NCI-H226 (cell line): ENCODE measurements at places on chromosomes 16 and 17.
A peak's percentile ranks its signal among the peaks of the same experiment; 100 is the strongest.

DNA sequence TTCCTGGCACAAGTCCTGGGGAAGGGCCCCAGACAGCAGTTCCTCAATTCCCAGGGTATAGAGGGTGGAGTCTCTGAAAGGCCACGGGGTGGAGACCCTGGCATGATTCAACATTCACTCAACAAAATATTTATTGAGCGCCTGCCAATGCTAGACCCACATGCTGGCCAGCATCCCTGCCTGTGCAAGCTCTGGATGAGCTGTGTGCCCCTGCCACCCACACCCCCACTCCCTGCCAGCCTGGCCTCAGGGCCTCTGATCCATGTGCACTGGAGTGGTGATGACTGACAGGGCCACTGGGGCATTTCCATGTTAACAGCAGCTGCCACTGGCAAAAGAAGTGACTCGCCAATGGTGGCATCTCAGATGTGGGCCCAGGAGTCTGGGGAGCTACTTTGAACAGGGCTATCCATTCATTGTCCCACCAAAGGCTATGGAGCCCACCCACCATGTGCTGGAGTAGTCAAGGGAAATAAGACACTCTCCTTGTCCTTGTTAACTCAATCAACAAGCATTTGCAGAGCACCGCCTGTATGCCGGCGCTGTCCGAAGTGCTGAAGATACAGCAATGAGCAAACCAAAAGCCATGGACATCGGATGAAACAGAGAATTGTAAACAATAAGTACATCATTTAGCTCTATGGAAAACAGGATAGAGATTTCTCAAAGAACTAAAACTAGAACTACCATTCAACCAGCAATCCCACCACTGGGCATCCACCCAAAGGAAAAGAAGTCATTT lies 3.0 kb upstream of the PRSS22 start:
- no peak for DNase-seq

GRCh38 chr16:70657956-70658355 lies 11.6 kb downstream of the IL34 start:
- DNase-seq: no peak

GRCh38 chr17:37720989-37721388 lies 23.9 kb downstream of the HNF1B start:
- no peak for DNase-seq

DNA sequence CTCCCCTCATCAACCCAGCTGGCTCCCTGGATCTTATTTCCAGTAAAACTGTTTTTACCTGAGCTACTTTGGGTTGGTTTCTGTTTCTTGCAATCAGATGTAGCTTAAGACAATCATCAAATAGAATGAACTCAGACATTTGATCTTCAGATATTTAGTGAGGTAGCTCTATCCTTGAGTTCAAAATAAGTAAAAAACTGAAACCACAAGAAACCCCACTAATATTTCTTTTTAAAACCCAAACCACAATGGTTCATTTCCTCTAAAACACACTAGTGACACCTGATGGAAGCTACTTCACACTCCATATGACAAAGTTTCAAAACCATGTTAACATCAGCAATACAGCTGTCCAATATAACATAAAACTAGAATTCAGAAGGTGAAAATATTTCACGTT lies 37.8 kb downstream of the CACNG1 start:
- DNase-seq: no peak

DNA sequence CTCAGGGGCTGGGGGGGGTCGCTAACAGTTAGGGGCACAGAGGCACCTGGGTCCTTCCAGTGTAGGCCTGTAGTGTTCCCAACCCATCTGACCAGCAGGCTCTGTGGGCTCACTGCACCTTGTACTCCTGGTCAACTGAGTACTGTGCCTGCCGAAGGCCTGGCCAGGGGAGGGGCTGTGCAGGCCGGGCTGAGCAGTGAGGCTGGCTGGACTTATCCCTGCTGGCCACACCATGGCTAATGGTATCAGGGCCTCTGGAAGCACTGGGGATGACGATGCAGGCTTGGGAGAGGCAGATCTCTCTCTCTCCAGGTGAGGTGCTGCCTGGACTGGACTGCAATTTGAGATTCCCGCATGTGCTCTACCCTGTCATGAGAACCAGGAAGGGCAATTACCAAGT lies 58.9 kb upstream of the SDK2 start:
- DNase-seq: no peak

DNA sequence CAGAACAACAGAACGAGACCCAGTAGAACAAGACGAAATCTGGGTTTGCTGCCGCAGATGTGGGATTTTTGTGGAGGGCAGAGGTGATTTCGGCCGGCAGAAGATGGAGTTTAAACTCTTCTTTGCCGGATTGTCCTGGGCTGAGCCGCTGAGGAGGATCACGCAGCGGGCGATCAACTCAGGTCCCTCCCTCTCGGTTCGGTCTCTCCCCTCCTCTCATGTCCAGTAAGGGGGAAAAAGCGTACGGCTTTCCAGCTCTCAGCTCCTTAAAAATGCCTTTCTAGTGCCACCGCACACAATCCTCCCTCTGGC lies 2.5 kb downstream of the PHF12 start:
- no peak for DNase-seq

GRCh38 chr16:59394526-59394925 lies 660.4 kb upstream of the GOT2 start:
- DNase-seq: no peak

GRCh38 chr17:67326440-67326839 lies 39.9 kb downstream of the PSMD12 start:
- no peak for DNase-seq

DNA sequence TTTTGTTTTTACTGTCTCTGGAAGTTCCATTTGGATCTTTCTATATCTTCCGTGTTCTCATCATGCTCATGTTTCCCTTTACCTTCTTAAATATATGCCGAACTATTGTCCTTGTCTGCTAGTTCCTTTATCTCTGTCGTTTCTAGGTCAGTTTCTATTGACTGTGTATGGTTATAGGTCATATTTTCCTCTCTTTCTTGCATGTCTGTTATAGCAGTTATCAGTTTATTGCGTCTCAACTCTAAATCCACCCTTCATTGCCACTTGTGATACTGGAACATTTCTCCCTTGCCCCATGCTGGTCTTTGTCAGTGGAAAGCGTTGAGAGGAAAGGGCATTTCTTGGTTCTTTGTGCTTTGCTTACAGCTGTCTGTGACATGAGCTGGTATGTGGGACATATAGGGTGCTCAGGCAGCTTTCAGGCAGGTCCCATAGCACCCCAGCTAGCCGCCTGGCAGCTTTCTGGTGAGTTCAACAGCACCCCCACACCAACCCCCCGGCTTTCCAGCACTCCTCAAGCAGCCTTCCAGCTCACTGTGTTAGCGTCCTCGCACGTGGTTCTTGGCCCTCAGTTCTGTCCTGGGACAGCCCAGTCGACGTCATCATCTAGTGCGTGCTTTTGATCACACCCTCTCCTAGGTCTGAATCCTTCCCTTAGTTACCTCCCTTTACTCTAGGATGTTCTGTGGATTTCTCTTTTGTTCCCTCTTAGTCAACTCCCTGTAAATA lies 15.4 kb upstream of the DNASE1 start:
- no peak for DNase-seq

DNA sequence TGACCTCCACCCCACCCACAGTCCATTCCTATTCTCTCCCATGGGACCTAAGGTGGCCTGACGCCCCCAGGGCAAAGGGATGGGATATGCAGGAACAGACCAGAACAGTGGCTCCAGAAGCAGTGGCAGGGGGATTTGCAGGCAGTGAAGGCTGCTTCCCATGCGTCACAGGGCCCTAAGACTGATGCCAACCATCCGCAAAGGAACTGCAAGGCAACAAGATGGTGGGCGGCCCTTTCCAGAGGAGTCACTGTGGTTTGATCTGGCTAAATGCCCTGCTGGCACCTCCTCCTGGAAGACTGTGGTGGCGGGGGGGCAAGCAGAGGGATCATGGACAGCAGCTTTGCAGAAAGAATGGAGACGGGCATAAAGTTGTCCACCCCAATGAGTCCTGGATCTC lies 4.4 kb upstream of the SLC39A11 start:
- no peak for DNase-seq

DNA sequence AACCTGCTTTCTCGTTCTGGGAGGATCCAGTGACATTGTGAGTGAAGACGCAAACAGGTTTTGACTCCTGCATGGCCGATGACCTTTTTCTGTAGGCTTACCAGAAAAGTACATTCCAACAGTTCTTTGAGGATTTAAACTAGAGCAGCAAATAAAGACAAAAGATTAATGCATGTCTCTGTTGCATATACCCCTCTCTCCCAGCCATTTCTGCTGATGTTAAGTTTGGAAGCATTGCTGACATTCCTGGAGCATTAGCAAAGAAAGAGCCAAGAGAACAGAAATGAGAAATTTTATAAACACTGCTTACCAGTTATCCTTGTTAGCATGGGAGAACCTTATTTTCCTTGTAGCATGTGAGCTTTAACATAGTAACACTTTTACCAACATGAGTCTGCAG lies 49.3 kb downstream of the SIAH1 start:
- peak; percentile 28 for DNase-seq

- no peak for DNase-seq
These were observed 22.5 kb downstream of the STAT5A start for GRCh38 chr17:42310787-42311215.

DNA sequence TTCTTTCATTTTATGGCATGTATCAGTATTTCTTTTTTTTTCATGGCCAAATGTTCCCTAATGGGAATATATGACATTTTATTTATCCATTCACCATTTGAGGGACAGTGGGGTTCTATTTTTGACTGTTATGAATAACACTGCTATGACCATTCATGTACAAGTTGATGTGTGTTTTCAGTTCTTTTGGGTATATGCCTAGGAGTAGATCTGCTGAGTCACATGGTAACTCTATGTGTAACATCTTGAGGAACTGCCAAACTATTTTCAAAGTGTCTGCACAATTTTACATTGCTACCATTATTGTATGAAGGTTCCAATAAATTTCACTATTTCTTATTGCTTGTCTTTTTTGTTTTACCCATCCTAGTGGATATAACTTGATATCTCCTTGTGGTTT lies 223.0 kb downstream of the TANC2 start:
- DNase-seq: peak; percentile 47

DNA sequence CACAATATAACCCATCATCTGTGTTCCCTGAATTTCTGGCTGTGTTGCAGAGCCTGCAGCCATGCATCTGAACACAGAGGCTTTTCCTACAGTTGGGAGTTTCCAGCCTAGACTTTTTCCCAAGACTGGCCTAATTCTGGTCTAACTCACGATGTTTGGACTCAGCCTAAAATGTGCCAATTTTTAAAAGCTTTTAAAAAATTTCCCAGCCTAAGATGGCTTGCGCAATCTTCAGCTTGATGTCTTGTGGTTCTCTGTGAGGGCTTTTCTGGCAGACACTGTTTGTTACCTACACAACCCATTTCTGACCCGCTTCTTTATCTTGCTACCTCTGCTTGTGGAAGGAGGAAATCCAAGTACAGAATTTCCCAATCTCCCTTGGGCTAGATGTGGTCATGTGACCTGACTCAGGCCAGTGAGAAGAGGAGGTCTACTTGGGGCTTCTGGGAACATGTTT lies 72.7 kb upstream of the GAS7 start:
- peak; percentile 53 for DNase-seq

DNA sequence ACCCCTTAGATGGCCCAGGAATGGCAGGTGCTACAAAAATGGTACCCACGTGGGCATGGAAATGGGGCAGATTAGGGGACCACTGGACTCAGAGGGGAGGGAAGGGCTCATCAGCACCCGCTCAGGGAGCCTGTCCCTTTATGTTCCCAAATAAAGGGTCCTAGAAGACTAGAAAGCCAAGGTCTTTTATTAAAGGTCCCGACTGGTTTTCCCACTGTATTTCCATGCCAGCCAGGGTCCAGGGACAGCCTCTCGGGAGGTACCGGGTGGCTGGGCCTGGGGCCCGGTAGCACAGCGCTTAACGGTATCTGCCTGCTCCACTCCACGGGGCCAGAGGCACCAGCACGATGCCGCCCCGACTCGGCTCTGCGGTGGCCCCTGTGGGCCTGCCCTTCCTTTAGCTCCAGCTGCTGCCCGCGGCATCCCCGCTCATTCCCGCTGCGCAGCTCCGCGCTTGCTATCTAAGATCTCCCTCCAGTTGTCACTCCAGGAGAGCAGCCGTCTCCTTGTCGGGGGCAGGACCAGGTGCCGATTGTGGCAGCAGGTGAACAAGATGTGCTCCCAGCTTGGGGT lies 1.4 kb downstream of the NT5C start:
- no peak for DNase-seq

GRCh38 chr17:82400206-82400605 lies 17.9 kb upstream of the HEXD start:
- no peak for DNase-seq

DNA sequence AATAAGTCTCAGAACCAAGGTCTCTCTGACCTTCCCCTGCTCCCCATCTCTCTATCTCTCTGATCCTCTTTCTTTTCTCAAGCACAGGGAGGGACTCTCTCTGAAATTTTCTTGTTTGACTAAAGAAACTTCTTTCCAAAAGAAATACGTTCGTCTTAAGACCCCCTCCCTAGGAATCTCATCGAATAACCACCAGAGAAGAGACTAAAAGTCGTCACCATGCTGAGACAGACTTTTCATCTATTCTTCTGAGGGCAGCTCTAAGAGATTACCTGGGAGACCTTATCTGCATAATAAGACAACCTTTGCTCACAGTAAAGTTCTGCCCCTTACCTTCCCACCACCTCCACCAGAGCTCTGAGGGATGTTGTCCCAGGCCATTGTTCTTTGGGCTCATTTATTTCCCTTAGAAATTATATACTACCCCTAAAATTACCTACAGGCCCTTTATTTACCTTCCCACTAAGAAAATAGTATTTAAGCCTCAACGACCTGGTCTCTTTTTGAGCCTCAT lies 133.7 kb upstream of the EEF2KMT start:
- DNase-seq: no peak

- DNase-seq: peak; percentile 76
These were observed at the start of gene ARHGDIA for GRCh38 chr17:81870981-81871386. Gene ARHGDIA, minus strand, starts transcription at chr17:81871337. Its CDS starts 1,407 bp downstream, at chr17:81869930.

GRCh38 chr16:69926241-69926640 lies 24.9 kb upstream of the CLEC18A start:
- DNase-seq: no peak

GRCh38 chr17:35555691-35556090 lies 4.9 kb downstream of the SLFN14 start:
- DNase-seq: no peak

DNA sequence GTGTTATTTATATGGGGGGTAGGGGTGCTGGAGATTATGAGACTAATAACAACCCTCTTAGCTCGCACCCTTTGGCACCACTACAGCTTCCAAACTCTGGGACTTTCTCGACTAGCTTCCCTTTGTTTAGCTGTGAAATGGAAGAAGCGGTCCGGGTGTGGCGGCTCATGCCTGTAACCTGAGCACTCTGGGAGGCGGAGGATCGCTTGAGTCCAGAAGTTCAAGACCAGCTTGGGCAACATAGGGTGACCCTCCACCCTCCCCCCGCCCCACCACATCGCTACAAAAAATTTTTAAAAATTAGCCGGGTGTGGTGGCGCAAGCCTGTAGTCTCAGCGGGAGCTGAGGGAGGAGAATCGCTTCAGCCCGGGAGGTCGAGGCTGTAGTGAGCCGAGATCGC lies 814 bp upstream of the CDH3 start:
- DNase-seq: no peak

- no peak for DNase-seq
These were observed 20.6 kb downstream of the TPPP3 start for GRCh38 chr16:67372664-67373063.

- DNase-seq: no peak
These were observed 73.9 kb upstream of the ASIC2 start for GRCh38 chr17:33366960-33367359.
